ENCODE measurements at places on chromosomes 4 and X. TPM values are rescaled to one million over a fixed set of nuclear protein-coding genes. Genes with fewer than 3 reads are reported as not detected.

GRCh38 chr4:17313194-17313593, 198.7 kb downstream of the QDPR start:
- DNase-seq, result no peak

DNA sequence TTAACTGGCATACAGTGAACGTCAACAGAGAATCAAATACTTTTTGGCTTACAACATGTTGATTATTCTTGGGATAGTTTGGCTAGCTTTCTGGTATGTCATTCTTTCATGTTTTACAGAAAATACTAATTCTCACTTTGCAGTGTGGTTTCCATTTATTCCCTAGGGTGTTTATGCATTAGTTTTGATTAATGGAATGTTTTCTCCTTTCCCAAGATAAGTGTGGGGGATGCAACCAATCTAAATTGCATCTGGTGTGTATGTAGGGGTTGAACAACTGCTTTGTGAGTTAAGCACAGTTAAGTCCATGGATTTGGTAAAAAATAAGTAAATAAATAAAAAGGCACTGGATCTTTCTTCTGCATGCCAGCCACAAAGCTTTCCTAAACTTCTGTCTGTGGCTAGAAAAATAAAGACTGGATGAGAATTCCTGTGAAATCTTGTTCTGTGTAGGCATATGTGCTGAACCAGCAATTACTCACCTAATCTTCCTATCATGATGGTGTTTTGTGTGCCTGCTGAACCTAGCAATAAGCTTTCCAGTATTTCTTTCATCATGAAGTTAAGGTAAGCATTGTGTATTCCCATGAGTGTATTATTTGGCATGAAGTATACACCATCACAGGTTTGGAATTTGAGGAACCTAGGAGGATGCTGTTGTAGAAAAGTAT, 50.6 kb upstream of the TENM3 start:
- no peak for DNase-seq

DNA sequence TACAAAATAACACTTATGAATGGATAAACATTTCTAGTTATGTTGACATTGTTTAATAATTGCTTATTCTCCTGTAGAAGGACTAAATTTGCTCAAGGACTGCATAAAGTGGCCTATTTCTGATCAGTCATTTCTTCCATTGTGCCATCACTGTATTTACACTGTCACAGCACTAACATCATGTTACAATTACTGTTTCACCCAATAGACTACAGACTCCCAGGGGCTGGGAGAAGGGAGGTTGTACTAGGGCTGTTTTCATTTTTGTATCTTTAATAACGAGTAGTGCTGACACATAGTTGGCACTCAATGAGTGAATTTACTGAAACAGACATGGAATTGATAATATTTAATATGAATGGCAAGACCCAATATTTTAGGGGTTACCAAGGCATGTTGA, 139.5 kb downstream of the SLC10A7 start:
- no peak for DNase-seq

- no peak for DNase-seq
These were observed 153.5 kb upstream of the FAM241A start for GRCh38 chr4:111991797-111992196.

- no peak for DNase-seq
These were observed 3.2 kb upstream of the UXT start for GRCh38 chrX:47662144-47662657.

- no peak for DNase-seq
These were observed 39.2 kb downstream of the MTHFD2L start for GRCh38 chr4:74197080-74197479.

DNA sequence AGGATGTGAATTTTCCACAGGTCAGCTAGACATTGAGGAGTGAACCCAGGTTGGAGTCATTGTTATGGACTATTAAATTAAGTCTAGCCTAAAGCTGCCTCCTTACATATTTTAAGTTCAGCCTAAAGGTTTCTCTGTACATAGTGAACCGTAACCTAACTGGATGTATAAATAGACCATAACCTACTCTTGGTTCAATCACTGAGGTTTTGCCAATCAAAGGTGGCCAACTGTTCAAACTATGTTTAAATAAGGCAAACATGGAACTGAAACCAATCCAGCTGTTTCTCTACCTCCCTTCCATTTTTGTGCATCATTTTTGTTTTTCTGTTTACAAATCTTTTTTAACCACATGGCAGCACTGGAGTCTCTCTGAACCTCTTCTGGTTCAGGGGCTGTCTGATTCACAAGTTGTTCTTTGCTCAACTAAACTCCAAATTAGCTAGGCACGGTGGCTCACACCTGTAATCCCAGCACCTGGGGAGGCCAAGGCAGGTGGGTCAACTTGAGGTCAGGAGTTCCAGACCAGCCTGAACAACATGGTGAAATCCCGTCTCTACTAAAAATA, 43.9 kb upstream of the SFRP2 start:
- no peak for DNase-seq

DNA sequence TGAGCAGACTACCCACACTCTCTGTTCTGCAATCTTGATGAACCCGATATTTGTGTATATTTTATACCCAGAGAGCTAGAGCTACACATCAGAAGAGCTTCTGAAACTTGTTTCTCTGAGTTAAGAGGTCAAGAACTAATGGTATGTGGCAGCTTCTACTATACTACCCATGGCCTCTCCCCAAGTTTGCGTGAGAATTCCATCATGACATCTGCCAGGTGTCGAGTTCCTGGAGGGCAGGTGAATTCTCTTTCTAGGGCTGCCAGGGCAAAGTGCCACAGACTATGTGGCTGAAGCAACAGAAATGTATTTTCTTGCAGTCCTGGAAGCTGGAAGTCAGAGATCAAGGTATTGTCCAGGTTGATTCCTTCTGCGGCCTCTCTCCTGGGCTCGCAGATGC, 4.4 kb downstream of the SORCS2 start:
- peak; percentile 7 for DNase-seq

DNA sequence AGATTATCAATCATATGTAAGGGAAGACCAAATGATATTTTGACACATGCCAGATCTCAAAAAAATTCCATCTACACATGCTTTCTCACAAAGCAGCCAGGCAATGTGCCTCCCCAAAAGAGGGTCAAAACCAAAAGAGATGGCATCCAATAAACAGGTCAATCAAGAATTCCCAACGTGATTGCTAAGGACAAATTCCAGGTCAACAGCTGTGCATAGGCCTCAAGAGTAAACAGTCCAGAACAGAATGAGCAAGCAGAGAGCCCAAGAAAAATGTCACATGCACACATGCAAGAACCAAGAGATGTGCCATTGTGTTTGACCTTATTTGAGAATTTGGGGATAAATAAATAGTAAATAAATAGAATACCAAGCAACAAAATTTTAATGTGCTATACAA, 136.7 kb downstream of the APBB2 start:
- DNase-seq, result no peak

DNA sequence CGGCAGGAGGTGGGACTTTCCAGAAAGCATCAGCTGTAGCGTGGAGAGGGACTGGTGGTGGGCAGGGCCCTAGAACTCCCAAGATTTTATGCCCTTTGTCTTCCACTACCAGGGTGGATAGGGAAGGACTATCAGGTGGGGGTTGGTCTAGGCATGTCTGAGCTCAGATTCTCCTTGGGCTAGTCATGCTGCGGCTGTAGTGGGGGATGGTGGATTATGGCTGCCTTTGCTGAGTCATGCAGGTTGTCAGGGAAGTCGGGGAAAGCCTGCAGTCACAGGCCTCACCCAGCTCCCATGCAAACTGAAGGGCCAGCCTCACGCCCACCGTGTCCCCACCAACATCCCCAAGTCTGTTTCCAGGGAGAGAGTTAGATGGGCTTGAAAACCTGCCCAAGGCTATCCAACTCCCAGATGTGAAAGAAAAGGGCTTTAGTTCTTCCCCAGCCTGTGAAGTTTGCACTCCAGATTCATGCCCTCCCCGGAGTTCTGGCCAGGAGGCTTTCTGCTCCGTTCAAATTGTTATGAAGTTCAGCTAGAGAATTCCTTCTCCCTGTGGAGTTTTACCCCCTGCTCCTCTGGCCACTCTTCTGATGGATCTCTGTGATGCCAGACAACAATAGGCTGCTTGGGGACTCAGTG, 13.4 kb upstream of the MEPE start:
- DNase-seq, result no peak

DNA sequence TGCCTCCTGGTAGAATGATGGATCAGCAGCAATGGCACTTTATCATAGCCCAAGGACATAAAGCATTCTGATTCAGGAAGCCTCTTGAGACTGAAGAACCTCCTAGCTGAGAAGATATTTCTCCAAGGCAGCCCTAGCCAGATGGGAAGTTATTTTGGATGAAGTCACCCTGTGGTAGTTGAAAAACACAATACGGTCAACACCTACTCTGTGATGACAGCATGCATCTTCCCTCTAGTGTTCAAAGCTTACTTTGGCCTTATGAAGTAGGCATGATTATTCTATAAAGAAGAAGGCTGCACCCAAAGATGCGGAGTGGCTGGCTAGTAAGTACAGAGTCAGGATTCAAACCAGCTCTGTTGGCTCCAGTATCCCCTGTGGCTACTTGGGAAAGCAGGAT, 47.9 kb downstream of the TLR10 start:
- no peak for DNase-seq

DNA sequence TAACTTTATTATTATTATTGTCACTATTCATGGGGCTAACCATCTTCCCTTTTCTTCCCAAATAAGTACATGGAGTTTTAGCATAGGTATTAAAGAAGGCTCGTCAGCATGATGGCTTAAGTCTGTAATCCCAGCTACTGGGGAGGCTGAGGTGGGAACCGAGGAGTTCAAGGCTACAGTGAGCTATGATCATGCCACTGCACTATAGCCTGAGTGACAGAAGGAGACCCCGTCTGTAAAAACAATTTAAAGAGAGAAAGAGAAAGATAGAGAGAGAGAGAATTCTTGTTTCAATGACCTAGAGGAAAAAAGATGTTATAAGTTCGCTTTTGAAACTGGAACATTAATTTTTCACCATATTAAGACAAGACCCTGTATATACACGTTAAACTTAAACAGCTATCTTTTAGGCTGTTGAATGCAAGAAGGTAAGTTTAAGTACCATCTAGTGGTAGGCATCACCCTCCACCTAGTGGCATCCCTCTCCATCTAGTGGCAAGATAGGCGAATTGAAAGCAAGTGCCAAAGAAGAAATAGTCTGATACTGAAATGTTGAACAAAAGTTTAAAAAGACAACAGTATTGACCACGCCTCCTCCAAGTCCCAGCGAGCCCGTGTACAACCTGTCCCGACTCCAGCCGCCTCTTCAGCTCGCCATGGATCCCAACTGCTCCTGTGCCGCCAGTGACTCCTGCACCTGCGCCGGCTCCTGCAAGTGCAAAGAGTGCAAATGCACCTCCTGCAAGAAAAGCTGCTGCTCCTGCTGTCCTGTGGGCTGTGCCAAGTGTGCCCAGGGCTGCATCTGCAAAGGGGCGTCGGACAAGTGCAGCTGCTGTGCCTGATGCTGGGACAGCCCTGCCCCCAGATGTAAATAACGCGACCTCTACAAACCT, 26.0 kb upstream of the YTHDC1 start:
- no peak for DNase-seq

DNA sequence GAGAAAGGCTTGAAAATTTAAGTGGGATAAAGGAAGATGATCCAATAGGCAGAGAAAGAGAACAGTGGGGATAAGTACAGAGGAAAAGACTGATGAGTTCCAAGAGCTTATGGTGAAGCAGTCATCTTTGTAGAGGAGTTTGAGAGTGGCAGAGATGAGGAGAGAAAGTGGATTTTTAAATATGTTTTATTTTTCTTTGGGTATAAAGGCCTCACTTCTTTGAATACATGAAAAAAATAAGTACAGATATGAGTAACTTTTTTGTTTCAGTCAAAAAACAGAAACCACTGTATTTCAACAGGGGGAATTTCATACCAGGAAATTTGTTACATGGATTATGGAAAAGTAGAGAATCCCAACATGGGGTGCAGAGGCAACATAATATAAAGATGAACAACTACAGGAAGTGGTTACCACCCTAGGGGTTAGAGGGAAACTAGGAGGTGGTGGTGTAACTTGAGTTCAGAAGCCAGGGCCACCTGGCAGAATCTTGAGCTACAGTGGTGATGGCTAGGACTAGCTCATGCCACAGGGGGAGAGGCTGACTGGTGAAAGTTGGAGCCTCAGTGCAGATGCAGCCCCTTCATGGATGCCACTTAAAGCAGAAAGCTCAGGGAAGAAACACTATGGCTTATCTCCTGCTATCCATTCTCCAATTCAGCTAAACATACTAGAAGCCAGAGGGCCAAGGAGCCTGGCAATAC, 3.4 kb upstream of the CYBB start:
- DNase-seq, result no peak

DNA sequence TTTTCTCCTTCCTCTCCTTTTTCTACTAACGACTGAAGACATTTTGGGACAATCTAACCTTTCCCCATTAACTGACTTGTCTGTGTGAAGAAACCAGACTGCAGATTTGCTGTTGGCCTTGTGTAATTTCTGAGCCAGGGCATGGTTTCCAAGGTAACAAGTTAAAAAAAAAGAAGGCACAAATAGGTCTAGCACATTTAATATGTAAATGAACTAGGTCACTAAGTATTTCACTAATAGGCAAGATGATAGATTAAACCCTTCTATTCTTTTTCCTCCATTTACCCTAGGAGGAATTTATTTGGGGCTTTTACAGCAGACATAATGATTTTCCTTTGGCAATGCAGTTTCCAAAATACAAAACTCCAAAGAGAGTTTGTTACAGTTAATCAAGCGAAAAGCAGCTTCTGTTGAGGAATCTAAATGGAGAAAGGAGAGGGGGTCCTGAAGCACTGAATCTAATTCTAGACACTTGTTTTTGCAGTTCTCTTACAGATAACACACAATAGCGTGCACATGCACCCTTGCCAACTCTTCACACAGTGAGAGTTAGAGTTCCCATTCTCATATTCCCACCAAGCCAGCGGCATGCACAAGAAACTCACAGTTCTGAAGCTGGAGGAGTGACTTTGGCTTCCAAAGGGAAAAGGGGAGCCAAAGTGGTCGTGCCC, 72.0 kb downstream of the TSPAN5 start:
- DNase-seq, result no peak

DNA sequence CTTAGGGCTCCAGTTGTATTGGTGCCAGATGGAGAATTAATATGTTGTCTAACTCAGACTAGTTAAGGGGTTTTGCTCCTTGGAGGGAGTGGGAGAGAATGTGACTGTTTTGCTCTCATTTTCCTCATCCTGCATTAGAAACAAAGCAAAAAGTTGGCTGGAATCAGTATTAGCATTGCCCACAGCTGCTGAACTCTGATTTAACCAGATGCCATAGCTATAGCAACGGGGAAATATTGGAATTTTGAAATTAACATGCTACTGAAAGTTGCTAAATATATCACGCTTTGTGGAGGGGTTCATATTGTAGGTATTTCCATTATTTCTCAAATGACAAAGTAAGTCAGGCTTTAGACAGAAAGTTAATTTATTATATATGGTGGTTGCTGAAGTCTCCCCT, 66.7 kb upstream of the EOLA2 start:
- DNase-seq, result no peak

GRCh38 chr4:180169394-180169793, 2073.8 kb upstream of the TENM3 start:
- DNase-seq, result no peak

Gene ACSL1
- 97.8 TPM for total RNA-seq

Gene CFAP47
- 0.09 TPM for total RNA-seq

Gene GLRA2
- not detected for total RNA-seq

Gene CSAG3
- not detected for total RNA-seq

Gene DUSP9
- not detected for total RNA-seq

Gene RTL9
- 0.26 TPM for total RNA-seq

Gene TFDP3
- total RNA-seq, result not detected

Gene PAGE1
- total RNA-seq, result not detected

Gene POU3F4
- 0.09 TPM for total RNA-seq

Gene SRD5A3
- 8.4 TPM for total RNA-seq

All from aorta (tissue), 5 donors.